ENCODE measurements at places on chromosomes 6 and 20.

GRCh38 chr6:39173270-39173669 lies 56.0 kb downstream of the KCNK5 start:
- DNase-seq = no peak

GRCh38 chr6:6406715-6407070 lies 86.2 kb upstream of the F13A1 start:
- DNase-seq = no peak

DNA sequence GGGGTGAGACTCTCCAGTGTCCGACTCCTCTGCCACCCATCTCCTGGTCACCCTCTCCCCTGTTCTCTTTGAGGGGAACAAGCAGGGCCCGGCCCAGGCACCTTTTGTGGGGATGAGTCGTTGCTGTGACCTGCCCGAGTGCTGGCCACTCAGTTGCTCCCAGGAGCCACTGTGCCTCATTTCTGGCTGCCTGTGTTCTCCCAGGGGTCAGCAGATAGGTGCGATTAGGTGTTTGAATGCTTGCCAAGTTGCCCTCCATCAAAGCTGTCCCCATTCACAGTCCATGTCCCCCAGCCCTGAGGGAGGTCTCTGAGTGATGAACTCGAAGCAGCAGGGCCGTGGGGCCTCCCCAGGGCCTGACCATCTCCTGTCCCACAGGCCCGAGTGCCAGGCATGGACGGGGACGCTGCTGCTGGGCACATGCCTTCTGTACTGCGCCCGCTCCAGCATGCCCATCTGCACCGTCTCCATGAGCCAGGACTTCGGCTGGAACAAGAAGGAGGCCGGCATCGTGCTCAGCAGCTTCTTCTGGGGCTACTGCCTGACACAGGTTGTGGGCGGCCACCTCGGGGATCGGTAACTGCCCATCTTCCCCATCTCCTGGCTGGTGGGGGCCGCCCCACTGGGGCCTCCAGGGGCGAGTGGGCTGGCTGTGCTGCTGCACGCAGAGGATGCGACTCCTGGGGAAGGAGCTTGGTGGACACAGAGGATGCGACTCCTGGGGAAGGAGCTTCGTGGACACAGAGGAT lies 4.1 kb downstream of the SLC17A9 start:
- DNase-seq = no peak

DNA sequence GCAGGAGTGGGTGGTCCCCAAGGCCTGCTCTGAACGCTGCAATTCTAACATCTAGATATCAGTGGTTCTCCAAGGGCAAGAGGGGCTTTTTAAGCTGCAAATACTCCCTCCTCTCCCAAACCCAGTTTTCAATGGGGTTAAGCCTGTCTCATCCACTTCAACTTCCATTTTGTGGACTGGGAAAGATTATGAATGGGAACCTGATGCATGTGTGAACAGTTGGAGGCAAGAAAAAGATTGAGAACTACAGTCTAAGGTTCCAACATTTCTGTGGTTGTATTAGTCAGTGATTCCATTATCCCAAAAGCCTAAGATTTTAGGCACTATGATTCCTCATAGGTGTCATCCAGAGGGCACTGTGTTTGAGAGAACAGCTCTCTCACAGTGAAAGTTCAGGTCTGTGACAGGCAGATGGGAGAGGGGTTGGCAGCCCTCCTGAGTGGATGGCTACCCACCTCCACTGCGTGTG lies 53.7 kb downstream of the HNF4A start:
- no peak for DNase-seq

DNA sequence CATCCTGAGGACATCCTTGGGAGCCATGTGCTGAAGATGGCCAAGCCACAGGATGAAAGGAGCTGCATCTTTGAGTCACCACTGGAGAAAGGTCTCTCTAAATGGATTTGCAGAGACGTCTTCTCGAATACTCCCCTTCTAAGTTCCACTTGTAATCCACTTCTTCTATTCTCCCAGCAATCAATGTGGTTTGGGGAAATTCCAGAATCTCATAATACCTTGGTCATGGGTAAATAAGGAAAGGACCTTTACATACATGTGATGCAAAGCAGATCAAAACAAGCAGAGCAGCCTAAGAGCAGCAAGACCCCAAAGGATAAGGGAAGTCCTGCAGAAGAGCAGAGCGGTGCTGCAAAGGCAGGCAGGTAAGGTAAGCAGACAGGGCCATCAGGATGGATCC lies 35.3 kb downstream of the TRIM38 start:
- DNase-seq = no peak

- DNase-seq = no peak
Observed at GRCh38 chr6:121847806-121848522, 412.5 kb downstream of the GJA1 start.

DNA sequence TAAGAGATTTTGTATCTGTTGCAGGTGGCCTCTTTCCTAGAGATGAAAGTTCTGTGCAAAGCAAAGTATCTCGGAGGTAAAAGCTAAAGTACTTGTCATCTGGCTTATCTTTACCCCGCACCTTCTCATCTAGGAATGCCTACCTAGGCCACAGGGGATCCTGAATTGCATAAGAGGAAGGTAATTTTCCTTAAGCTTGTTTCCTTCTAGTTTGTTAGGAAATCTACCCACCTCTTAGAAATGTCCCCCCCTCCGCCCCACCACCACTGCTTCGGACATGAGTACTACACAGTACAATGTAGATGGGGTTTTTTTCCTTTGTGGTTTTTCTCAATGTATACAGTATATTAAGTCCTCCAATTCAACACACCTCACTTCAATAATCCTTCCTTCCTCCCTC lies 21.5 kb downstream of the FOXC1 start:
- DNase-seq = no peak

DNA sequence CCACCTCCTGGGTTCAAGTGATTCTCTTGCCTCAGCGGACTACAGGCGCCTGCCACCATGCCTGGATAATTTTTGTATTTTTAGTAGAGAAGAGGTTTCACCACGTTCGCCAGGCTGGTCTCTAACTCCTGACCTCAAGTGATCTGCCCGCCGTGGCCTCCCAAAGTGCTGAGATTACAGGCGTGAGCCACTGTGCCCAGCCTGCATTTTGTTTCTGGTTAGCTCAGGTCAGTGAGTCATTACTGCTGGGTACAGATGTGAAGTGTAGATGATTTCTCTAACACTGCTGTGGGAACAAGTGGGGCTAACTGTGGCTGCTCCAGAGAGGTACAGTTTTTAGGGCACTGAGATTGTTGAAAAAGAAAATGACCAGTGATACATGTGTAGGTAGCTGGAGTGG lies 188.6 kb downstream of the PRL start:
- DNase-seq = no peak

- no peak for DNase-seq
Observed at GRCh38 chr20:50251992-50252511, 61.4 kb downstream of the CEBPB start.

- DNase-seq = no peak
Observed at GRCh38 chr6:168134560-168135201, 55.7 kb upstream of the FRMD1 start.

DNA sequence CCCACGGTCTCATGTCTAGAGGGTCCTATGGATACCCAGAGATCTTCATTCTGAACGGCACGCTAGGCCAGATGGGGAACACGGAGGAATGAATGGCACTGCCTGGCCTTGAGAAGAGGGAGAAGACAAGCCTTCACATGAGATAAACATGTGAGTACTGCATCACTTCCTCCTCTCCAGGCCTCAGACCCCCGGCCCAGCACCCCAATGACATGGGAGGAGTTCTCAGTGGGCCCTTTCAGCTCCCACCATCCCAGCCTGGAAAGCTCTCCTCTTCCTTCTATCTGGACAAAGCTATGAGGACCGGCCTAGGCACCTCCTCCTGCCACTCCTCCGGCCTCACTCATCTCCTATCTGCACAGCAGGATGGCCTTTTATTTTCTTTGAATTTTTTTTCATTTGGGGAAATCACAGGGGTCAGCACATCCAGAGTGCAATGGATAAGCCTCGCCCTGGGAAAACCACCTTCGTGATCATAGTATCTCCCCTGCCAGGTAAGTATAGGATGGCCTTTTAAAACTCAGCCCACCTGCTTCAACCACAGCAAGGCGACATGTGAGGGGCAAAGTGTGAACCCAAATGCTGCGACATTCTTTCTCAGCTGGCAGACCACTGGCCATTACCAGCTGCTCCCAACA lies 39.2 kb upstream of the CDKN1A start:
- DNase-seq = no peak
